ENCODE measurements at places on chromosomes 13 and 19.

GRCh38 chr13:21338156-21338555, 120.9 kb downstream of the ZDHHC20 start:
- DNase-seq = no peak

GRCh38 chr19:56080669-56081401, 40.3 kb downstream of the ZNF787 start:
- DNase-seq = peak; percentile 13

DNA sequence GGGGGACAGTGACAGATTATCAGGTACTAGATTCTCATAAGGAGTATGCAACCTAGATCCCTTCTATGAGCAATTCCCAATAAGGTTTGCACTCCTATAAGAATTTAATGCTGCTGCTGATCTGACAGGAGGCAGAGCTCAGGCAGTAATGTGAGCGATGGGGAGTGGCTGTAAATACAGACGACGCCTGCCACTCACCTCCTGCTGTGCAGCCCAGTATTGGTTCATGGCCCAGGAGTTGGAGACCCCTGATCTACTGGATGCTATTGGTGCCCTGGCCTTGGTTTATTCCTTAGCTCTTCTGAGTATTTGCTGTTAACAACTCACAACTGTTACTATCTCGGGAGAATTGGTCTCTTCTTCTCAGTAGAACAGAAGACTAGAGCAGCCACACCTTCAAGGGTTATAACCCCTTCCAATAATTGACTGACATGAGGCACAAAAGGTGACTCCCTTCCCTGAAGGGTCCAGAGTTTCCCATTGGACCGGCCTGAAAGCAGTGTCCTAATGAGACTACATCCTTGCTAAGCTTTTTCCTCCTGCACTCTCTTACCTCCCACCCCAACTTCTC, 35.0 kb upstream of the RBM26 start:
- no peak for DNase-seq

GRCh38 chr19:31545777-31546176, 196.5 kb upstream of the TSHZ3 start:
- no peak for DNase-seq

GRCh38 chr19:50741179-50741933, 18.2 kb downstream of the CLEC11A start:
- DNase-seq = no peak

GRCh38 chr19:18717601-18718000, 34.1 kb downstream of the CRTC1 start:
- no peak for DNase-seq

GRCh38 chr13:95745752-95746151, 68.8 kb downstream of the DNAJC3 start:
- DNase-seq = no peak

DNA sequence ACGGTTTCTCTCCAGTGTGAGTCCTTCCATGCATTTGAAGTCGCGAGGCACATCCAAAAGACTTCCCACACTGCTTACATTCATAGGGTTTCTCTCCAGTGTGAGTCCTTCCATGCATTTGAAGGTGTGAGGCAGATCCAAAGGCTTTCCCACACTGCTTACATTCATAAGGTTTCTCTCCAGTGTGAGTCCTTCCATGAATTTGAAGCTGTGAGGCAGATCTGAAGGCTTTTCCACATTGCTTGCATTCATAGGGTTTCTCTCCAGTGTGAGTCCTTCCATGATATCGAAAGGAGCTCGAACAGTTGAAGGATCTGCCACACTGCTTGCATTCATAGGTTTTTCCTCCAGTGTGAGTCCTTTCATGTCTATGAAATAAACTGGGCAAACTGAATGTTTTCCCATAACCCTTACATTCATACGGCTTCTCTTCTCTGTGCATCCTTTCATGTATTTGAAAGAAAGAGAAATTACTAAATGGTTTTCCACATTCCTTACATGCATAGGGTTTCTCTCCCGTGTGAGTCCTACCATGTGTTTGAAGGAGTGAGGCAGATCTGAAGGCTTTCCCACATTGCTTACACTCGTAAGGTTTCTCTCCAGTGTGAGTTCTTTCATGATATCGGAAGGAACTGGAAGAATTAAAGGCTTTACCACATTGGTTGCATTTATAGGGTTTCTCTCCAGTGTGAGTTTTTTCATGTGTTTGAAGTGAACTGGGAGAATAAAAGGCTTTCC, 20.3 kb downstream of the ZNF433 start:
- DNase-seq = no peak

- peak; percentile 63 for DNase-seq
Observed at GRCh38 chr13:97434397-97435201, 630 bp downstream of the RAP2A start.

DNA sequence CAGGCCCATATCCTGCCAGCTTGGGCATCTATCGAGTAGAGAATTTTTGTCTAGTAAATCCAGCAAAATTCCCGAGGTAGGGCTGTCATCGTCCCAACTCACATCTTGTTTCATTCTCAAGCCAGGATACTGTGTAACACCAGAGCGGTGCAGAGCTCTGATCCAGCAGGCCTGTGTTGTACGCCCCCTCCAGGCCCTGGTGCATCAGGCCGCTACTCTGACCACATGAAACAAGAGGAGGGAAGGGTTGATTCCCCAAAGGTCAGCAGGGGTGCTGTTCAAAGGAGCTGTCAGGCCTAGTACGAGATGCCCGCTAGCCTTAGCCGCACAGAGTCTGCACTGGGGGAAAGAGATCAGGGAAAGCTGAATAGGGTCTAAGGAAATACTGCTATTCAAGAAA, 276.0 kb downstream of the SLC7A1 start:
- DNase-seq = no peak

GRCh38 chr13:27792393-27793218, at the start of gene GSX1:
TSS of gene GSX1 (plus strand) at chr13:27792483. CDS start at chr13:27792691, 208 bp downstream.
- DNase-seq = no peak

- DNase-seq = peak; percentile 48
Observed at GRCh38 chr19:49677901-49678674, 1.0 kb downstream of the PRMT1 start.

DNA sequence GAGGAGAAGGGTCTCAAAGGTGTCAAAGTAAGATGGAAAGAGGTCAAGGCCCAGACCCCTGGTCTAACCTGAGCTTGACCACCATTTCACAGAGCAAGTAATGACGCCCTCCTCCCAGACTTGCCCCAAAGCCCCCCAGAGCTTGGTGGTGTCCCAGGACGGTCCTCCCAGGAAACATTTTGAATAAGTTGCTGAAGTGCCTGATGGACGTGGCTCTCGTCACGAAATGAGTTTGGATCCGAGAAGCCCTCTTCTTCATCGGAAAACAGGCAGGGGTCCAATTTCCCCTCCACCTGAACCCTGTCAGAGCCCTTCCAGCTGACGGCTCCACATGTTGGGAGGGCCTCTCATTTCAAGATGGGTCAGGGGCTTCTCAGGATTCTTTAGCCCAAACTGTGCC, 54.5 kb upstream of the TPM4 start:
- DNase-seq = no peak

DNA sequence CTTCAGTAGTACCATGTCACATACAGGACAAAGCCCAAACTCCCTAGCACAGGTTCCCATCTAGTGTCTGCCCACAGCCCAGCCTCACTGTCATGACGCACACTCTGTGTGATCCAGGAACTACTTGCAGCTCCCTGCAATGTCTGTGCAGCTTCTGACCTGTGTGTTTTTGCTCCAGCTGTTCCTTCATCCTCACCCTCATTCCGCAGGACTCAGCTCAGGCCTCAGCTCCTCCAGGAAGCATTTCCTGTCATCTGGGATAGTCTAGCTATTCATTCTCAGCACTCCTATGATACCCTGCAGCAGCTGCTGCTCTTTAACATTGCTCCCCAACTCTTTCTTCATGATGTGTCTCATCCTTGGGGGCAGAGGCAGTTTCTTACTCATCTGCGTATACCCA, 56.1 kb downstream of the ENOX1 start:
- DNase-seq = no peak

DNA sequence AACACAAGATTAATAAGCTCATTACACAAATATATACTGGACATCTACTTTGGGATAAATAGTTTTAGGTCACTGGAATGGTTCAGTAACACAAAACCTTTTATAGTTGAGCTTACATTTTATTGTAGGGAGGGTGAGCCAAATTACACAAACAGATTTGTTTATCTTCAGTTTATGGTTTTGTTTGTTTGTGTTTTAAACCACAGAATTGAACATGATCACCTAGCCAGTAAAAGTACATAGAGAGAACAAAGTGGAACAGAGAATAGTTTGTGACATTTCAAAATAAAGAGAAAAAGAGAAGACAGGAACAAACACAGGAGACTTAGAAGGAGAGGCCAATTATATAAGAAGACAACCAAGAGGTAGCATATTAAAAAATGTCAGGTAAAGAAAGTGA, 1930.2 kb upstream of the PCDH20 start:
- no peak for DNase-seq

DNA sequence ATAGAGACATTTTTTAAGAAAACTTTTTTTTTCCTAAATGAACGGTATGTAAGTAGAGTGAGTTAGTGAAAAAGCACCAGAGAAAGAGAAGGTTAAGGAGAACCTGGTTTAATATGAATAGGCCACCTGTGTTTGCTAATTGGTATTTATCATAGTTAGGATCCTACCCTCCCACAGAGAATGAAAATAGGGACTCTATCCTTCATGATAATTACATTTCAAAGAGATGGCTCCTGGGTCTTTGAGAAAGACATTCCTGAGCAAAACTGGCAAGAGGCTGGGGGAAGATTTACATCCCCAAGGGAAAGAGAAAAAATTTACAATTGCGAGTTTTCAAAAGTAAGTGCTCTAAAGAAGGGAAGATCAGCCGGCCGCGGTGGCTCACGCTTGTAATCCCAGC, 1284.5 kb downstream of the SLITRK1 start:
- DNase-seq = no peak

- no peak for DNase-seq
Observed at GRCh38 chr13:74070065-74070464, 64.1 kb downstream of the KLF12 start.

GRCh38 chr13:74052402-74052928, 81.7 kb downstream of the KLF12 start:
- no peak for DNase-seq

DNA sequence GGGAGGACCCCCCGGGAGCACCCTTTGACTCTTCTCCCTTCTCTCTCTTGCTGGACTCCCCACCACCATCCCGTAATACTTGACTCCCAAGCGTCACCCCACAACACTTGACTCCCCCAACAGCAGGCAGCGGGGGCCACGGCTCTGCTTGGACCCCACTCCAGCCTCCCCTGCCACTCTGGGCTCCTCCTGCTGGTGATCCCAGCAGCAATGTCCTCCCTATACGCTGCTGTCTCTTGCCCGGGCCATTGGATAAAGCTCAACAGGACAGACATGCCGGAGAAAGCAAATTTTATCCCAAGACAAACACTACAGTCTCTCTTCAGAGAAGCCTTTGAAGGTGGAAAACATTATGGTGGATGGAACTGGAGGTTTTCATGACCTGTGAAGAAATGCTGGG, 20.4 kb upstream of the AMER2 start:
- no peak for DNase-seq

- DNase-seq = no peak
Observed at GRCh38 chr19:49863254-49863934, 4.0 kb downstream of the PNKP start.

DNA sequence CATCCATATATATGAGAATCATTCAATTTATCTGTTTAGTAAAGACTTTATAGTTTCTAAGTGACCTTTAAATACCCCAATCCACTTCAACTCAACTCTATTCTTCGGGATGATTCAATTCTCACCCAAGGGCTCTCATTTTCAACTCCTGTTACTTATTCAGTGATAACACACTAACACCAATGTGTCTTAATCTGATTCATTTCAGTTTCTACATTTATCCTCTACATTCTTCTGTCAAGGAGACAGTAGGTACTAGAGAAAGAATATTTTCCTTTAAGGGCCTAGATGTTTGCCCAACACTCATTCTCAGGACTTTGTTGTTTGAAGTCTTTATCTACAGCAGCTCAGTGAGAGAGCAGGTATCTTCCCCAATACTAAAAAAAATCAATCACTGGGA, 7.1 kb downstream of the ARGLU1 start:
- DNase-seq = no peak

GRCh38 chr19:55580628-55581144, at the start of gene ZNF579:
TSS of gene ZNF579 (minus strand) at chr19:55580848. CDS start at chr19:55579639, 1,209 bp downstream.
- peak; percentile 84 for DNase-seq

- DNase-seq = no peak
Observed at GRCh38 chr13:80877944-80878241, 537.0 kb upstream of the SPRY2 start.

- DNase-seq = no peak
Observed at GRCh38 chr13:27177852-27178251, 6.2 kb upstream of the USP12 start.

- no peak for DNase-seq
Observed at GRCh38 chr13:93298713-93299112, 72.1 kb downstream of the GPC6 start.

GRCh38 chr13:111382877-111383276, 62.4 kb downstream of the TEX29 start:
- no peak for DNase-seq

- no peak for DNase-seq
Observed at GRCh38 chr13:29952245-29952644, 101.8 kb upstream of the UBL3 start.

GRCh38 chr19:38544569-38545315, 73.0 kb downstream of the MAP4K1 start:
- no peak for DNase-seq

- DNase-seq = no peak
Observed at GRCh38 chr19:33412601-33413425, 39.3 kb downstream of the CEBPG start.

GRCh38 chr13:79684371-79684770, 203.4 kb downstream of the NDFIP2 start:
- DNase-seq = no peak

- DNase-seq = no peak
Observed at GRCh38 chr19:11576227-11576626, 1.2 kb downstream of the ACP5 start.

- no peak for DNase-seq
Observed at GRCh38 chr13:37257051-37257450, 151.6 kb upstream of the CSNK1A1L start.

DNA sequence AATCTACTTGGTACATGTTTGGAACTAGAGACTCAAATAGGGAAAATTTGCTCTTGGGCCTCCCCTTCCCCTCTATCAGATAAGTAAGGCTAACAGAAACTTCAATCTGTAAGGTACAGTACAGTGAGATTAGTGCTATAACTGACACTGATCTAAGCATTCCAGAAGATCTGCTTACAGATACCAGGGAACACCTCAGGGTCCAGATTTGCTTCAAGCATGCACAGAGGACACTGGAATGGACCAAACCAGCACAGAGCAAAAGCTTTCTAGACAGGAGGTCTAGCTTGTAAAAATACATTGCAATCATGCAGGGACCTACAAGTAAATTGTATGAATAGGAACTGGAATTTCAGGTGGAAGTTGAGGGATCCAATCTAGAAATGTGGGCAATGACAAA, 16.4 kb downstream of the DIAPH3 start:
- no peak for DNase-seq

All from NCI-H1092 treated with DMSO at 0.1 percent for 48 hours (cell line).